Lung microvascular endothelial cell (primary cell): ENCODE measurements at places on chromosomes 6 and 20. TPM values are rescaled to one million over a fixed set of nuclear protein-coding genes. Genes with fewer than 3 reads are reported as not detected.

Gene ARHGAP18
- 27.6 and 54.7 TPM in 2 replicates for total RNA-seq

Gene TFAP2C
- total RNA-seq, result not detected in 2 replicates

Gene SAMD5
- 0.40 and 0.87 TPM in 2 replicates for total RNA-seq

Gene TREML2
- not detected in 2 replicates for total RNA-seq

Gene BEND3
- total RNA-seq, result 1.3 and 2.6 TPM in 2 replicates

Gene XPO5
- 16.6 and 23.4 TPM in 2 replicates for total RNA-seq

Gene DYNLT2
- 0.22 and 0.60 TPM in 2 replicates for total RNA-seq
